ENCODE measurements at places on chromosomes 5 and 9.

DNA sequence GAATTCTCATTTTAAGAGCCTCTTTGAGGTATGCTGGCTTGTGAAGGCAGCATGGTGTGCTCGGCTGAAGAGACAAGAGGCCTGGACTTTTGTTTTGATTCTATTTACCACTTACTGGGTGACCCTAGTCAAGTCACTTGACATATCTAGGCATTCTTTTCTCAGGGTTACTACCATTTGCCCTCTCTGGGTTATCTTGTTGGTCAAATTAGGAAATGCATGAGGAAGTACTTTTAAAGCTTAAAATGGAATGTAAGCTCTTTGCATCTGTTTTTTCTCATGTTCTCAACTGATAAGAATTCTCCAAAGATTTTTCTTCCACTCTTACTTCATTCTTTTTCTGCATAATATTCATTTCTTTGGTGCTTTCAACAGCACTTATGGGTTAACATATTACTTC, 173.1 kb downstream of the PLK2 start:
- DNase-seq: no peak

DNA sequence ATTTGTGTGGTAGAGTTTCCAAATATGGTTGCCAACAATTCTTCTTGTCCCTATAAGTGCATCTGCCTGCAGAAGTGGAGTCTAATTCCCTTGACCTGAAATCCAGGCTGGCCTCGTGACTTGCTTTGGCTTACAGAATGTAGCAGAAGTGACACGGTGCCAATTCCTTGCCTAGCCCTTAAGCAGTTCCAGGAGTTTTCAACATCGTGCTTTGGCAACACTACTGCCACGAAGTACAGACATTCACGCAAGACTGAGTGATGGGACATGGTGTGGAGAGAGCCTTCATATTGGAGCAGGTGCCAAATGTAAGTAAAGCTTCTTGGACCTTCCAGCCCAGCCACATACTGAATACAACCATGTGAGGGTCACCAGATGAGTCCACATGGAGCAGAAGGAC, 92.9 kb upstream of the NEK6 start:
- DNase-seq: no peak

GRCh38 chr9:111805830-111806241, 11.1 kb upstream of the SHOC1 start:
- DNase-seq: peak; percentile 64

GRCh38 chr9:75713335-75713734, 177.1 kb upstream of the PCSK5 start:
- DNase-seq: no peak

DNA sequence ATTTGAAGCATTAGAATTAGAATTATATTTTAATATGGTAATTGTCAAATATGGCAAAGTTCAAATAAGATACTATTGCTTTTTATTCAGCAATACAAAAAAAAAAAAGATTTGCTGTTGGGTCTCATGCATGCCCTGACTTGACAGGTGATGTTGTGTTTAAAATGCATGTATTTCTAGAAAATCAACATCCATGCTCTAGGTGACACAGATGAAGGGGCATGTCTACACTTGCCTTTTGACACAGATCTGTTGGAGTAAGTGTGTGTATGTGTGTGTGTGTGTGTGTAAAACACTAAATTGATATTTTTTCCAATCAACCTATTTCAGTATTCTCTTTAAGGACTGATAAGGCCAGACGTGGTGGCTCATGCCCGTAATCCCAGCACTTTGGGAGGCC, 38.1 kb upstream of the SMARCA2 start:
- no peak for DNase-seq

- peak; percentile 38 for DNase-seq
These were observed 114.8 kb upstream of the DAPK1 start for GRCh38 chr9:87382900-87383299.

- no peak for DNase-seq
These were observed 123.1 kb downstream of the PDE8B start for GRCh38 chr5:77333451-77334123.

DNA sequence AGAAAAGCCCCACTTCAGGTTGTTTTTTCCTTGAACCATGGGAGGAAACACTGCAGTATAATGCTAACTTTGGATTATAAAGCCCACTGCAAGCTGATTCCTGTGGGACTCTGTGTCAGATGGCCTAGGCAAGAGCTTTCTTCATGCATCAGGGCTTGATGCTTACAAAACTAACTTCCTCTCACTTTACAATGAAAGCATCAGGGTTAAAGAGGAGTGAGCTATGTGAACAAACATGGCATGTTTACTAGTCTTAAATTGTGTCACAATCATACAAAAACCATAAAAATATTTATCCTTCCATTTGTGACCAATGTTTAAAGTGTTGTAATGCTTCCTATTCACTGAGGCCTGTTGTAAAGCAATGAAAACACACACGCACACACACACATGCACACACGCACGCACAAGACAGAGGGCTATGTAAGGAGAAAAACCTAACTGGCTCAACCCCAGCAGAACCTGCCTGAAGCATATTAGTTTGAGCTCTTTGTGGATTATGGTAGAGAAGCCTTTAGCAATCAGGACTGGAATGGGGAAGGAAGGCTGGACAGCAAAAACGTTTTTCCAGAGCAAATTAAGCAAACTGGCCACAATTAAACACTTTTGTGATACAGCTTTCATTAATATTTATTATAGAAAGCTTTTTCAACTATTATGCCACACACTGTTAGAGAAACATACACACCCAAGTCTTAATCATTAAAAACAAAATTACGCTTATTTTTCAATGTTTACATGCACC, 122.2 kb downstream of the AUH start:
- DNase-seq: no peak

DNA sequence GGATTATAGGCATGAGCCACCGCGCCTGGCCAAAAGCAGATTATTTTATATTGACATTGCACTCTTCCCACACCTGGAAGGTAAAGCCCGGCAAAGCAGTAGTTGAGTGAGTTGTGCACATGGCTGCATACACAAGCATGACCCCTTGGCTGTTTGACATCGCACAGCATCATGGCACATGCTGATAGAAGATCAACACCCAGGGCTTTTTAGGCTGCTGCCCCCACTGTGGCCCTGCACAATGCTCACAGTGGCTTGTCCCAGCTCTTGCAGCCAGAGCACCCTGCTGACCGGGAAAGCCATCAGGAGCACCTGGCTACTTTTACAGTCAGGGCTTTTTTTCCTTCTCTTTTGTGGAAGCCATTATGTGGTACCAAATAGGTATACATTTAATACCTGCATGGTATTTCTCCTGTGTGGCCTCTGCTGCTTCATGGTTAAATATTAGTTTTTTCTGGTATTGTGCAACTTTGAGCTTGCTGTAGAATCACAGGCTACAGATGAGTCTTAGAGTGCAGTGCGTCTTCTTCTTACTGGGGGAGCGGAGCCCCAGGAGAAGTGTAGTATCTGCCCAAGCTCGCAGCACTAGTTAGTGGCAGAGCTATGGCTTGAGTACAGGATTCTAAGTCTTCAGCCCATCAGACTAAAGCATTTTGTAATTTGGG, 264.5 kb downstream of the AOPEP start:
- no peak for DNase-seq

- peak; percentile 56 for DNase-seq
These were observed 20.9 kb upstream of the ARHGAP26 start for GRCh38 chr5:142749321-142749720.

GRCh38 chr5:154058055-154059038, 19.6 kb downstream of the MFAP3 start:
- peak; percentile 39 for DNase-seq

GRCh38 chr5:31987985-31988710, 186.0 kb downstream of the GOLPH3 start:
- DNase-seq: peak; percentile 100

- no peak for DNase-seq
These were observed 267.0 kb upstream of the NUDT12 start for GRCh38 chr5:103829585-103829984.

DNA sequence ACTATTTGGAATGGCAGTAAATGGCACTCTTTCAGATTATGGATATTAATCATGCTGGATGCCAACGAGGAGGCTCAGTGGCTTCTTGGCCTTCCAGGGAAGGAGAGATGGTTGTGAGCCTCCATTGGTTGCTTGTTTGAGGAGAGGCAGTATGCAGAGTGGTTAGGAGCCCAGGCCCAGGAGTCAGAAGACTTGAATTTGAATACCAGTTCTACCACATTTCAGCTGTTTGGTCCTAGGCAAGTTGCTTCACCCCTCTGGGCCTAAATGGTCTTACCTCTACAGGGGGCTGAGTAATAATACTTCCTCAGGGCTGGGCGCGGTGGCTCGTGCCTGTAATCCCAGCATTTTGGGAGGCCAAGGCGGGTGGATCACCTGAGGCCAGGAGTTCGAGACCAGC, 52.5 kb downstream of the COL27A1 start:
- no peak for DNase-seq

- DNase-seq: peak; percentile 29
These were observed 796.6 kb downstream of the TLE1 start for GRCh38 chr9:80892703-80893102.

- DNase-seq: peak; percentile 92
These were observed 211.5 kb downstream of the SEC61B start for GRCh38 chr9:99433555-99433954.

- no peak for DNase-seq
These were observed 6.5 kb downstream of the ARL14EPL start for GRCh38 chr5:116038817-116039216.

GRCh38 chr9:121584421-121584820, 67.0 kb upstream of the DAB2IP start:
- DNase-seq: no peak

- DNase-seq: peak; percentile 44
These were observed 732.9 kb downstream of the MTRR start for GRCh38 chr5:8601831-8602354.

DNA sequence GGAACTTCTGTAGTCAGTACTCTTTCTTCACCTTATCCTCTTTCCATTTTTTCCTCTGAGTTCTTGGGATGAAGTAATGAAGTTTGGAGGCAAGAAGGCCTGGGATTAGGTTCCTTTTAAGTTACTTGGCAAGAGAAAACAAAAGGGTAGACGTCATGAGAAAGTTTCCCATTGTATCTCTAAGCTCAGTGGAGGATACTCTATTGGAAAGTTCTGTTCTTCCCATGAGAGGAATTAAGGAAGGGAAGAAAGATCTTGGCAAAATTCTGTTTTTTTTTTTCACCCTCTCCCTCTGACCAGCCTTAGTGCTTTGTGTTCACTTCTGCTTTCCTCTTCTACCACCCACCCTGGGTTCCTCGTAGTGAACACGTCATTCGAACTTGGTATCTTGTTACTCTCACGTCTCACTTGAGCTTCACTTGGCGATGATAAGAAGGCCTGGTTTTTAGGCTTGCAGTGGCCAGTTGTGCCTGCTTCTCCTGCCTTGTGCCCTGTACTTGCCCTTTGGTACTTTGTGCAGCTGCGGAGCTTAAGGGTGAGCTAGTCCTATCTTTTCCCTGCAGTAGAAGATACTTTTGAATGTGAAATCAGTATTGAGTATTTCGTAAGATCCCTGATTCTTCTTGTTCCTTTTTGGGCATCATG, 67.0 kb downstream of the ARHGAP26 start:
- no peak for DNase-seq

- DNase-seq: no peak
These were observed 117.2 kb upstream of the RGMB start for GRCh38 chr5:98656125-98656795.

- no peak for DNase-seq
These were observed 104.0 kb upstream of the SARDH start for GRCh38 chr9:133842174-133842573.

- no peak for DNase-seq
These were observed 26.6 kb upstream of the POMT1 start for GRCh38 chr9:131475956-131476776.

DNA sequence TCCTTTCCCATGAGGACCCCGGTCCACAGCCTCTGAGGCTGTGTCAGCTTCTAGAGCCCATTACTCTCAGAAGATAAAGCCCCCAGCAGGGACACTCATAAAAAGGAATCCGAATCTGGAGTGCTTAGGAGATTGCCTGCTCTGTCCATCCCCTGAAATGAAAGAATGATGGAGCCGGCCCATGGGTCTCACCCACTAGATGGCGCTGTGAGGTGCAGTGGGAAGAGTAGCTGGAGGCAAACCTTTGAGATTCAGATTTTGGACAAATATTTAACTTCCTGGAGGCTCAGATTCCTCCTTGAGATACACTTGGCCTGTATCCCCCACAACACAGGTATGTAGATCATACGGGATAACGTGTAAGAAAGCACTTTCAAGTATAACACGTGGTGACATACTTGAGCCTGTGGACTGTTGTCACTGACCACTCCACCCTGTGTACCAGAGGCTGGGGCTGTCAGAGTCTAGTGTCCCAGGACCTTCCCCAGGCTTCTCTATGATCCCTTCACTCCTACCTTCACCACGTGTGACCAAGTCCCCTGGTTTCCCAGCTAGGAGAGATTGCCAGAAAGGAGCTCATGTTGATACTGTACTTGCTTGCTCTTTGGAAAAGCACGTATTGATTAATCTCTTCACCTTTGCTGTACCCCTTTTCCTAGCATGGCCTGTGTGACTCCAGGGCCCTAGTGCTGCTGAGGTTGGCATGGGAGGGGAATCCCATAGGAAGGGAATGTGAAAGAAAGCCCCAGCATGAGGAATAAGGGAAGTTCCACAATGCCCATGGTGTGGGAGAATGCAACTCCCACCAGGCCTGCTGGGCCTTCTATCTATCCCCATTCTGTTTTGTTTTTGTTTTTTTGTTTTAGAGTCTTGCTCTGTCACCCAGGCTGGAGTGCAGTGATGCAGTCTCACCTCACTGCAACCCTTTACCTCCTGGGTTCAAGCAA, 32.1 kb downstream of the TRMO start:
- no peak for DNase-seq

DNA sequence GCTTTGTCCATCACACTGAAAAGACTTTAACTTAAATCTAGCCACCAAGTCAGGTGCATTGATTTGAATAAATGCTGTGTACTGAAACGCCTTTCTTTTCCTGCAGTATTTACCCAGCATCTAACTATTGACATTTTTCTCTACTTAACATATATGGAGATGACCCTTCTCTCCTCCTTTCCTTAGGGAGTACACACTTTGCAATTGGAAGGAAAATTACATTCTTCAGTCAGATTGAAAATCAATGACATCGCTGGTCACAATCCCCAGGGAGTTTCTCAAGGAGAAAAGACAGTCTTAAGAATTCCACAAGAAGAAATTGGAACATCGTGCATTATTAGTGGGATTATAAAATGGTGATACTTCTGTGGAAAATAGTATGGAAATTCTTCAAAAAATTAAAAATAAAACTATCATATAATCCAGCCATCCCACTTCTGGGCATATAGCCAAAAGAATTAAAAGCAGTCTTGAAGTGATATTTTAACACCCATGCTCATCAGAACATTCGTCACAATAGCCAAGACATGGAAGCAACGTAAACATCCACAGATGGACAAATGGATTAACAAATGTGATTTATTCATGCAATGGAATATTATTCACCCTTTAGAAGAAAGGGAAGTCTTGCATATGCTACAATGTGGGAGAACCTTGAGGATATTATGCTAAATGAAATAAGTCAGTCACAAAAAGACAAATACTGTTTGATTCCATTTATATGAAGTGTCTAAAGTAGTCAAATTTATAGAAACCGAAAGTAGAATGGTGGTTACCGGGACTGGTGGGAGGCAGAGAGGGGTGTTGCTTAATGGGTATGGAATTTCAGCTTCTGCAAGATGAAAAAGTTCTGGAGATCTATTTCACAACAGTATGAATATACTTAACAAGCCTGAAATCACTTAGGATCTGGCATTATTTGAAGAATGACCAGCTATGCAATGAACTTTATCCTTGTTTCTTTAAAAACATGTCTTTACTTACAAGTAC, 14.3 kb upstream of the FREM1 start:
- peak; percentile 63 for DNase-seq

GRCh38 chr9:124450931-124451661, 845 bp downstream of the ADGRD2 start:
- no peak for DNase-seq

All from fibroblast of skin of right biceps (primary cell).